ENCODE measurements at places on chromosomes 4 and X.

DNA sequence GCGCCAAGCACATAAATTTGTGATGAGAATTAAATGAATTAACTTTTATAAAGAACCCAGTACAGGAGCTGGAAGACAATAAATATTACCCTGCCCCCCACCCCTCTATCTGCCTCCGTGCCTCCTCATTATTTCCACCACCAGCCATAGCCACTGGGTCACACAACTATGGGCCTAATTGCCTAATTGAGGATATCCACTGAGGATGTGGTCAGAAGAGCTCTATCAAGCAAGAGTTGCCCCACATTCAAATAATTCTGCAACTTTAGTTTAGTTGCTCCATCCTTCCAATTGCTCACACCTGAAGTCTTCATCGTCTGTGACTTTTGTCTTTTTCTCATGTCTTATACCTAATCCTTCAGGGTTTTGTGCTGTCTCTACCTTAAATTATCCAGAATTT lies 9.5 kb upstream of the CXCL8 start:
- no peak for DNase-seq

DNA sequence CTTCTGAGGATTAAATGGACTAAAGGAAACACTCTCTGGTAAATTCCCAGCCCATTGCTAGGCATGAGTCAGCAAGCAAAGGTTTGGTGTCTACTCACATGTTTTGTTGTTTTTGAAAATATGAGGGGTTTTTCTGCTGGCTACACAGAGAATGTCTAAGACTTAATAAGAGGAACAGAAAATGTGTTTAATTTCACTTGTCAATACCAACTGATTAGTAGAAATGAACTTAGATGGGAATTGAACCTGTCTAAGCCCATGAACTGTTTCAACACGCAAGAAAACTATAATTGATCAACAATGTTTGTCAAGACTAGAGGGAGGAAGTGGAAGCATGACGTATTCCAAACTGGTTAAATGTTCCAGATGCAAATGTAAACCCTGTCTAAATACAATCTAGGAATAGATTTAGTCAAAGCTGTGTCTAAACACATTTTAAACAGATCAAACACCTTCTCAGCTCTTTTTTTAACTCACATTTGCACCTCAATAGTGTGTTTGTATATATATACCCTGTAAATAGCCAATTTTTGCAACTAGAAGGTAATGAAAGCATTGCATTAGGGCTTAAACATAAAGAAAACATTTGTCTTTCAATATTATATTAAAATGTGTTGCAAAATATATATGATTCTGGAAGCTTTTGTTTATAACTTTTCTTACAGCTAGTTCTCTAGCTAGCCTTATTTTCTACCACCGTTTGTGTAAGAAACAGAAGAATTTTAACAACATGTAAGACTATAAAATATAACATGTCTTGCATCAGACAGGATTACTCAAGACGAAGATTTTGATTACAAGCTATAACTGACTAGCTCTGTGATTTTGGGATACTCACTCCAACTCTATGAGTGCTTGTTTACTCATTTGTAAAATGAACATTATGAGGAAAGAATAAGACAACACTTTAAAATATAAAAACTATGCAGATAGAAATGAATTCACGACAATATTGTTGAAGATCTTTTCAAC lies 607.8 kb downstream of the FSTL5 start:
- no peak for DNase-seq

DNA sequence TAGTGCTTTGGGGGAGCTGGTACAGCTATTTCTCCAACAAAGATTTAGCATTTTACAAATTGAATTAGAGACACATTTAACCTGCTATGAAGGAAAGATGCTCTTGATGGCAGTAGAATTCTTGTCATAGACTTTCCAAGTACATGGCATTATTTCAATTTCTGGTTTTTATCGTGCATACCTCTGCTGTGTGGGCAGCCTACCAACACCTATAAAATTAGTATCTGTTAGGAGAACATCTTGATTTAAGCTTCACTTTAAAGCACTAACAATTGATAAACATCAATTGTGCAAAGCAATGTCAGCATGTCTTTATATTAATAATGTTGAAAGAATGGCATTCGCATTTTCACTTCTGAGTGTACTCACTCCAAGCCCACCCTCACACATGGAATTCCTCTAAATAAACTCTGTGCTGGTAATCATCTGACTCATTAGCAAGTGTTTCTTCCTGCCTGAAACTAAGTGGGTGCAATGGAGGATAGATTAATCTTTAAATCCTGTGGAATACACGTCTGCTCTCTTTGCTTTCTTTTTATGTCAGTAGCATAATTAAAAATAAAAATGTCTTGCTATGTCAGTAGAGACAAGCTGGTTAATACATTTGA lies 279.8 kb upstream of the MAGEB18 start:
- DNase-seq: no peak

DNA sequence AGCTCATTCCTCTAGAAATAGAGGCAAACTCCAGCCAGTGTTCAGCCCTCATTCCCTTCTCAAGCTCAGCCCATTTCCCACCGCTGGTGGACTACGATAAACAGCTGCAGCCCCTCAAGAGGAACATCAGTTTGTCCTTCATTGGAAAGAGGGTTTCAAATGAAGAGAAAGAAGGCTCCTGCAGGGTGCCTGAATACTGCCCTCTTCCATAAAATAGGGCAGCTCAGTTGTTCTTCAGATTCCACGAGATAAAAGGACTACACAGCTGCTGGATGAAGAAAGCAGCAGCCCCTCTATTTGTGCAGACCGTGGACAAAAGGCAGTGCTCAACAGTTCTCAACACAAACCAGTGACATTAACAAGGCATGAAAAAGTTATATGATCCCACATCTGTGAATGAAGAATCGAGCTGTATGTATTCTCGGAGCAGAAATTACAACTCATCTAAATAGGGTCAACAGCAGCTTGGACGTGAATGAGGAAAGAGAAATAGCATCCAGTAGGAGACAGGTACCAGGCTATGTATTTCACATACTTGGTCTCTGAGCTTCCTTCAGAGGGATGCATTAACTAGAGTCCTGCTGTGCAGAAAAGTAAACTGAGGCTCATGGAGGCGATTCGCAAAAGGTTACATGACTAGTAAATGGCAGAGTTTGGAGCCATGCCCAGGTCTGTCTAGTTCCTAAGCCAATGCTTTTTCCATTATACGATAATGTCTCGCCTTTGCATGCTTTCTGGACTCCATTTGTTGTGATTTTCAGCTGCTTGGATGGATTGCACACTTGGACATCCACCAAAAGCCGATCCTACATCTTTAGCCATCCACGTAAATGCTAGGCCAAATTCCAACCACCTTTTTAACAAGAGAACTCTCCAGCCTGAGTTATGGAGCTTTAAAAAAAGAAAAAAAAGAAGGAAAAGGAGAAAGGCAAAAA lies 301.2 kb upstream of the PPARGC1A start:
- DNase-seq: no peak

GRCh38 chrX:132853040-132853439 lies 105.4 kb downstream of the HS6ST2 start:
- DNase-seq: no peak

GRCh38 chr4:173413036-173413435 lies 14.1 kb upstream of the SCRG1 start:
- DNase-seq: no peak

DNA sequence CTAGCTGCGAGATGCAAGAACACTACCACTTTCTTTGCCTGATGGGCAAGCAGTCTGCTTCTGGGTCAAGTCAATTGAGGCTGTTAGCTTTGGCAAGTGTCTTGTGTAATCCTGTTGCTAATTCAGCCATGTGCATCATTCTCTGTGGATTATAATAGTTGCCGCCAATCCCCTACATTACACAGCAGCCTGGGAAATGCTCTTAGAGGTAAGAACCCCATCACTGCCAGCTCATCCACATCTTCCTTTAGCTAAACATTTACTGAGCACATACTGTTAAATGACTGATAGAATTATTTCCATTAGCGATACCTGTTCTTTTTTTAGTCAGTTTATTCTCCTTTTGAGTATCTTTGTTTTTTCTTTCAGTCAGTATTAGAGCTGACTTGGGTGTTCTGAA lies 116.2 kb downstream of the CBR4 start:
- no peak for DNase-seq

GRCh38 chr4:83217721-83218522 lies 66.7 kb downstream of the COQ2 start:
- no peak for DNase-seq

DNA sequence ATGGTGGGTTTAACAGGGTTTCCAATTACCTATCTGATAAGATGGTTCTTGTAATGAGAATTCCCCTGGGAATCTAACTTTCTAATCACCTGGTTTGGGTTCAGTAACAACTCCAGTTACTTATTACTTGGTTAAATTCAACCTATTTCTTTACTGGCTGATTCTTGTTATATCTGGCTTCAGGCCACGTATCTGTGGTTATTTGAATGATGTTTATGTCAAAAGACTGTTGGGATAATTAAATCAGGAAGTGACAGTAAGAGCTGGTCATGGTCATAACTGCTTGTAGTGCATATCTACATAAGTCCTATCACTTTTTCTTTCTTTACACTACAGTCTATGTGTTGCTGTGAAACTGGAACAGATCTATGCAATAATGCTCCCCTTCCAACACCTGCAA lies 108.1 kb downstream of the MID1 start:
- DNase-seq: no peak

DNA sequence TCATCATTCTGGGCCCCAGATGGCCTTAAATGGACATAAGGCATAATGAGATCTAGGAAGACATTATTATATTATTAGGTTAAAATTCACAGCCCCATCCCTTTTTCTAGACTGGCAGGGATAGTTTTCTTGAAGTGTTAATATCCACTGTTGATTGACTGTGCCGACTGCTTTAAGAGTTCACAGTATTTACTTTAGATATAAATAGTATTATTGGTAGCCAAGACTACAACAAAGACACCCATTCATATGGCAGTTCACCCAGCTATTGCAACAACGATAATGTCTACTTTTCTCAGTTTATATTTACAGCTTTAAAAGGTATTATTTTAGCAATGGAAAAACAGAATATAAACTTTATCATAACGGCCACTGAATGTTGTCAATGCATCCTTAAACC lies 922.2 kb upstream of the POU3F4 start:
- no peak for DNase-seq

GRCh38 chr4:28488021-28488420 lies 1627.4 kb downstream of the STIM2 start:
- no peak for DNase-seq

GRCh38 chr4:86631166-86631565 lies 37.1 kb downstream of the PTPN13 start:
- DNase-seq: no peak

DNA sequence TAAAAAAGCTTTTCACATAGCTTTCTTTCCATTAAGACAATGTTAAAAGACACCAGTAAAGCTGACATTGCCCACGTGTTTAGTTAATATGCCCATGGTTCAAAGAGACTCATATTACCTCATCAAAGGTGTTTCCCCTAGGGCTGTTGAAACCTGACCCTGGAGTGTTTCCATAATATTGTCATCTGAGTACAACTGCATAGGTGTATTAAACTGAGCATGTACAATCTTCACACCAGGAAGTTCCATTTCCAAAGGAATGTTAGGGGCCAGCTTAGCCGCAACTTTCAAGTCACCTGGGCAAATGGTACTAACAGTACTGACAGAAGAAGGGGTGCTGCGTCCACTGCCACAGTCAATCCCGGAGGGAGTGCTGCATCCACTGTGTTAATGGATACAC lies 27.1 kb downstream of the PDLIM3 start:
- no peak for DNase-seq

DNA sequence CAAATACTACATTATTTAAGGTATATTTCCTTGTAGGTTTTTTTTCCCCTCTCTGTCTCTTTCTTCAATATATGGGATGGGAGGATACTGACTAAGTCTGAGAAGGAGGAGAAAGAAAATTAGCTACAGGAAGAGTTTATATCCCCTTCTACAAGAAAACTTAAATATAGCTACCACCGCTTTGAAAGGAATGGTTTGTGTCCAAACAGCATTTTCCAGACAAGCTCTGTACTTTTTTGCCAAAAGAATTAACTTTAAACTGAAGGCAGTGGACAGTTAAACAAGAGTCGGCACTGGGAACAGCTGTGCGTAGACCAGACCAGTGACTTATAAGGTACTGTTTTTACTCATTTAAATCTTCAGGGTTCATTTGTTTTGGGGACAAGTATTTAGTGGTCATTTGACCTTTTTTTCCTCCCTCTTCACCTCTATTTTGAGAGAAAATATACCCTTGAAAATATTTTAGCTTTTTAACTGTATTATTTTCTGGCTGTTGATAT lies 303.7 kb downstream of the ARHGAP24 start:
- no peak for DNase-seq

DNA sequence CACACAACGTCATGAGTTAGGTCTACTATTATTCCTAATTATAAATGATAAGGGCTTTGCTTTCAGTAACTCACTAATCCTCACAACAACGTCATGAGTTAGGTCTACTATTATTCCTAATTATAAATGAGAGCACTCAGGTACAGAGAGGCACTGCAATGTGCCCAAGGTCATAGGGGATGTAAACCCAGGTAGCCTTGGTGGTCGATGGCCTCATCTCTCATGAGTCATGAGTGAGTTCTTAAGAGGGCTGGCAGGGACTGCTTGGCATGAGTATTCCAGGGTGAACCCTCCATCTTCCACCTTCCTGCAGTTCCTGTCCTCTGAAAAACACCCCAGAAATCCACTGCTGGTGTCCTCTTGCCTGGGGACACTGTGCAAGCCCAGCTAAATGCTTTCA lies 317.1 kb downstream of the STK32B start:
- DNase-seq: no peak

- no peak for DNase-seq
Measured at GRCh38 chr4:182380771-182381181, 137.6 kb downstream of the TENM3 start.

GRCh38 chrX:11273544-11273943 lies 19.7 kb upstream of the AMELX start:
- DNase-seq: no peak

GRCh38 chrX:115494161-115494560 lies 66.8 kb upstream of the PLS3 start:
- no peak for DNase-seq

- no peak for DNase-seq
Measured at GRCh38 chr4:55608591-55608990, 16.5 kb upstream of the PDCL2 start.

- DNase-seq: no peak
Measured at GRCh38 chr4:152436384-152436783, 99.5 kb downstream of the FBXW7 start.

DNA sequence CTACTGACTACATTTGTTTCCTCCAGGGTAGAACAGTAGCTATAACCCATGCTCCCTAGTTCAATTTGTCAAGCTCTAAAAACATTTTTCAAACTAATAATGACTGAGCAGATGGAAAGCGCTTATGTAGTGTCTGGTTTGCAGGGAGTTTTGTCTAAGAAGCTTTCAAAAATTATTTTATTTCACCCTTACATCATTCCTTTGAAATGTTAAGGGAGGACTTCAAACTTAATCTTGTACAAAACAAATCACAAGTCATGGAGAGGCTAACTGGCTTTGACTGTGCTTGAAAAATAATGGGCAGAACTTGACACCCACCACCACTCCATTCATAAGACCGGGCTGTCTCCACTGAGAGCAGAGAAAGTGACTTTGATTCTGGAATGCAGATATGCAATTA lies 153.4 kb upstream of the QRFPR start:
- DNase-seq: no peak
